ENCODE measurements at places on chromosomes 5 and 9.

DNA sequence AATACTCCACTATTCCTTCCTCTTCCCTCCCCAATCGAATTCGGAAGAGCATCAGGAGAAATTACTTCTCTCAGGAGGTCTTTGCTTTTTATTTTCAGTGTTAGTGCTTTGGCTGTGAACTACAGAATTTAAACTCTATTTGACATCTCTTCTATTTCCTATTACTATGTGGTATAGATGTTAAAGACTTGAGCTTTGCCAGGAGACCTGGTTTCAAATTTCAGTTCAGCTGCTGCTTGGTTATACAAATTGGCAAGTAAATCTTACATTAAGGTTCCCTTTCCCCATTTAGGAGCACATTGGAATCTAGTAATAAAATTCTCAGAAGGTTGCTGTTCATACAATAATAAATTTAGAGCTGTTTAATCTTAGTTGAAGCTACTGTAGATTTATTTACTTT is 13.1 kb downstream of the UHRF2 start:
- no peak for DNase-seq

DNA sequence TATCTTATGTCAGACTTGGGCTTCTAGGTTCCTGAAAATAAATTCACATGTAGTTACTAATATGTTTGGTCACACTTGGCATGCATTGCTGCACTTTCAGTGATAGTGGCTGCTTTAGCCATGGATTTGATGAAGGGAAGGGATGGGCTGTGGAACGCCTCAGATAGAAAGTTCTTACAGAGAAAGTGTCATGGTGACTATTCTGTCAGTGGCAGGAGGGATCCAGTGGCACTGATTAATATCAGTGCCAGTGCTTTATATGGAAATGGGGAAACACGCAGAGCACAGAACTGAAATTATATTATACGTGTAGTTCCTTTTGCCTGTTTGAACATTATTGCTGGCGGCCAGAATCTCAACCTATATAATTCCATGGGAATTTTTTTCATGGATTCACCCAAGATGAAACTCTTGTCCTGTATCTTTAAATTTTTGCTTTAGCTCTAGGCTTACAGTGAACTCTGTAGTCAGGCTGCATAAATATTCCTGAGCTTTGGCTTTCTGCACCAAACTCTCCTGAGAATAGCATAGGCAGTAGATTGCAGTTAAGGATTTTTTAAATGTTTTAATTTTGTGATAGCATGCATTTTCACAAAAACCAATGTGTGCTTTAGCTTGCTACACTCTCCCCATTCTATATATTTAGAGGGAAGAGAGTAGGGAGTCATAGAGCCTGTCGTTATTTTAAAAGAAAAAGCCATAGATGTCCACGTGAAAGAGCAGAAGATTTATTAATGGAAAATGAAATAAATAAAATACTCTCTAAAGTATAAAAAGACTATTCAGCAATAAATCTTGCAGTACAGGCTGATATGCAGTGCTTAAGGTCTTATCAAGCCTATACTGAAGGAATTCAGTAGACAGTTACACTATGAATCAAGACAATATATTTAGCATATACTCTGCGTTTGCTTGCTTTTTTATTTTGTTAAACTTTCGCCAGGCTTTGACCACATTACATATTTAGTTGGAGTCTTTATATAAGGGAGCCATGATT is 98.7 kb downstream of the EDIL3 start:
- no peak for DNase-seq

GRCh38 chr9:89854715-89855475 is 250.1 kb downstream of the GADD45G start:
- DNase-seq, result no peak

DNA sequence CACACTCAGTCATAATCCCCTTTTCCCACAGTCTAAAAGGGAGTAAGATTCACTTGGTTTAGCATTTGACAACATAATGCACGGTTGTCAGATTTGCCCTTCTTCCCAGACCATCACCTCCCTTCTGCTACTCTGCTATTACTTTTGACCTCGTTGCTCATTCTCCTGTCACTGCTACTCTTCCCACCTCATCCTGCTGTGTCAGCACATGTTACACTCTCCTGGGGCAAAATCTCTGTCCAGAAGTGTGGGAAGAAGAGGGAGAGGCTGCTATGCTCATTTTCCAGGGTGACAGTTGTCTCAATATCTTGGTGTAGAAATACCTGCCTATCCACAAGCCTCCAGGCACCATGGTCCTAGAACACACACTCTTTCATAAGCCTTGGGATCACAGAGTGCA is 449.9 kb upstream of the PIK3R1 start:
- DNase-seq, result no peak

DNA sequence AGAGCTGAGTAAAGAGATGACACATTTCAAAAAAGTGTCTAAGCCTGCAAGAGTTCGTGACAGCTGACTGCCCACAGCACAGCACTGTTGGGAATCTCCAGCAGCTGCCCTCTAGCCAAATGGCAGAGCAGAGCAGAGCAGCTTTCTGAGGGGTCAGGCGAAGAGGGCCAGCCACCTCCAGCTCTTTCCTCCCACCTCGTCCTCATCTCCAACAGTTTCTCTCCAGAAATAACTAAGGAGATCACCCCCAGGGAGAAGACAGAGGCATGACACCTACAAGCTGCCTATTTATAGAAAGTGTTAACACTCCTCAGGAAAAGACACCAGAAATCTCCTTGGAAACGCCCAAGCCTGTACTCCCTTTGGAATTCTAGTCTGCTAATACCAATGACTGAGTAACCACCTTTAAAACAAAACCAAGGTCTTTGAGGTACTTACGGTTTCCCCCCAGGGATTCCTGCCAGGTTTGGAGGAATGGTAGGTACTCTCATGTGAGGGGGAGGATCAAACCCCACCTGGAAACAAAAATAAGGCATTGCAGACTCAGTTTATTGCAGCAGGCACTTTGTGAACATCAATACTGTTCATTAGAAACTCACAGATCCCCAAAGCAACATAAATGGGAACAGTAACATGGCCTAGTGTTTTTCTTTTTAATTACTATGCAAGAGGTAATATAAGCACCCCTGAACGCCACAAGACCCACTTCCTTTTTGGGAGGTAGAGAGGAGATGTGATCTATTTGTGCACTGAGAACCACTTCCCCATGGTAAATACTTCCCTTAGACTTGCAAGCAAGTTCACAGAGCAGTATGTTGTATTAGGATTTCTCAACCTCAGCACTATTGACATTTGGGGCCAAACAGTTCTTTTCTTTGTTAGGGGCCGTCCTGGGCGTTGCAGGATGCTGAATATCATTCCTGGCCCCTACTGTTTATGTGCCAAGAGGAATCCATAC is 79.3 kb downstream of the TLE1 start:
- DNase-seq, result no peak

DNA sequence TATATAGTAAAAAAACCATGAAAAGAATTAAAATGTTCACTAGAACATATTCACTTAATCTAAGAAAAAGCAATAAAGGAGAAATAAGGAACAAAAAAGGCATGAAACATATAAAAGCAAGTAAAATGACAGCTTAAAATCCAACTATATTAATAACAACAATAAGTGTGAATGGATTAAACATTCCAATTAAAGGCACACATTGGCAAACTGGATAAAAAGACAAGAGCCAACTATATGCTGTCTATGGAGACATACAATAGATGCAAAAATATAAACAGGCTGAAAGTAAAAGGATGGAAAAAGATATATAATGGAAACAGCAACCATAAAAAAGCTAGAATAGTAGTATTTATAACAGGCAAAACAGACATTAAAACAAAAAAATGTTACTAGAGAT is 70.1 kb downstream of the AP3B1 start:
- DNase-seq, result no peak

DNA sequence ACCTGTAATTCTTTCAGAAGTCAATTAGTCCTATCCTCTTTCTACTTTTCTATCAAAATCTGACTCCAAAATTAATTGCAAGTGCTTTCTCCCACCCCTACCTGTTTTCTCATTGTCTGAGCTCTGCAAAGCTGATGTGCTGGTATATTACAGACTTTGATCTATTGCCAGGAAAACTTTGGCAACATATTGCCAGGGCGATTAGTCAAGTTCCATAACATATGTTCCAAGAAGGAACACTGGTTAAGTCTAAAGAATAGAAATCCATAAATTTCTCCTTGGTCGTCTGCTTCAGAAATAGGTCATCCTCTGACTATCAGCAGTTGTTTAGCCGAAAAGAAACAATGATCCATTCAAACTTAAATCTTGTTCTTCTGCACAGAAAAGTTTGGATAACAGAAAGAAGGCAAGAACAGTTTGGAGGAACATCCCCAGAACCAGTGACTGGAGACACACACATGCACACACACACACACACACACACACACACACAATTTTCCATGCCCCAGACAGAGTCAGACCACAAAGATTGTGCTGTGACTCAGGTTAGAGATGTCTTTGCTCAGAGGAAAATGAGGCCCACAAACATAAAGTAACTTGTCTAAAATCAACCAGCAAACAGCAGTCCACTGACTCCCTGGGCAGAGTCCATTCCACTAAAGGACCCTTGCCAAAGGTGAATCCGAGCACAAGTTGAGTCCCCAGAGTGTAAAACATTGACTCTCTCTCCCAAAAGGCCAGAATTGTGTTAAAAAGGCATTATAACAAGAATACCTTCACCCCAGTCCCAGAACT is 202.1 kb downstream of the DEPDC1B start:
- no peak for DNase-seq

DNA sequence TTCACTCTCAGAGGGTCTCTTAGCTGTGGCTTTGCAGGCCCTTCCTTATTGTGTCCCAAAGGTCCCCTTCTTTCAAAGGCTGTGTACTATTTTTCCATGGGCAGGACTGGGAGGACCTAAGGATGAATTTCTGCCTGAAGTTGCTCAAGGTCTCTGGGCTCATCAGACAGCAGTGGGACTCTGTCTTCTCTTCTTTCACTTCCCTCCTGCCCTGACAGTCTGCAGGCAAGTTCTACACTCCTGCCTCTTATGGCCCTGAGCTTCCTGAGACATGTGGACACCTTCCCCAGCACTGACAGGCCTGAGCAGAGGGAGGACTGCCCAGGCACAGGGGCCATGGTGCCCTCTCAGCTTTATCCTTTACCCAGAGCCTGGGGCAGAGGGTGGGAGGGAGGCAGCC is 14.8 kb downstream of the ENHO start:
- DNase-seq, result no peak

DNA sequence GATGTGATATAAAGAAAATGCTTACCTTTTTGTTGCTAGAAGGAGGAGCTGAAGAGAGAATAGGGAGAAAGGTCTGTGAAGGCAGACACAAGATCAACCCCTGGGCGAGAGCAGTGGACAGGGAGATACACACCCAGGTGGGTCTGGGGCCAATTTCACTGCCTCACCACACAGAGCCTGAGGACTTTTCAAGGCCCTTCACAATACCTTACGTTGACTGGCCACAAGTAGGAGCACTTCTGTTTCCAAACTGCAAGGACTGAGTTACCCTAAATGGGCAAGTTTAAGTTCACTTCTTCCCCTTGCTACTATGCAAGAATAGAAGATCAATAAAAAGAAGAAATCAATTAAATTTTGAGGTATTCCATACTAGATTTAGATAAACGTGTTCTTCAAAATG is 174.5 kb upstream of the SLC12A2 start:
- no peak for DNase-seq

DNA sequence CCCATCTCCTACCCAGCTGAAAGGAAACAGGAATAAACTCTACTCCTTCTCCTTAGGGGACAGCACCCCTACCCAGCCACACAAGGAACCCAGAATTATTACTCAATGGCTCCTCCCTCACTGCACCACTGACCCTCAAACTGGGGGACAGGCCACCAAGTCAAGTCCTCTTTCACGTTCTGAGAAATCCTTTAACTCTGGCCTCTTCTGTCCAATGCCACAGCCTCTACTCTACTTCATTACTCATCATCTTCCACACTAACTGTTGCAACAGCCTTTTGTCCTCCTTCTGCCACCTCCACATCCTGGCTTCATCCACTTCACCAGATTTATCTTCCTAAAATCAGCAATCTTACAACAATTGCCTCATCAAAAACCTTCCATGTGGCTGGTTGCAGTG is 6.8 kb downstream of the TTC39B start:
- no peak for DNase-seq

DNA sequence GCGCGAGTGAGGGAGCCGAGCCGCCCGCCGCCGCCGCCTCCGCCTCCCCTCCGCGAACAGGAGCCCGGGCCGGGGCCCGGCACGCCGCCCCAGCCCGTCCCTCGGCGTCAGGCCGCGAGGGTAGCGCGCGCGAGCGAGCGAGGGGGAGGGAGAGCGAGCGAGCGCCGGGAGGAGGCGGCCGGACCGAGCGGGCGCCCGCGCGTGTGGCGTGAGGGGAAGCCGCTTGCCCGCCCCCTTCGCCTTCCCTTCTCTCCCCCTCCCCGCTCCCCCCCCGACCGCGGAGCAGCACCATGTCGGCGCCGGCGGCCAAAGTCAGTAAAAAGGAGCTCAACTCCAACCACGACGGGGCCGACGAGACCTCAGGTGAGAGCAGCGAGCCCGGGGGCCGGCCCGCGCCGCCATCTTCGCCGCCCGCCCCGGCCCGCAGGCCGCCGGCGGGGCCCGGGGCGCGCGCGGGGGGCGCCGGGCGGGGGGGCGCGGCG is 312 bp downstream of the SET start:
- peak; percentile 75 for DNase-seq

DNA sequence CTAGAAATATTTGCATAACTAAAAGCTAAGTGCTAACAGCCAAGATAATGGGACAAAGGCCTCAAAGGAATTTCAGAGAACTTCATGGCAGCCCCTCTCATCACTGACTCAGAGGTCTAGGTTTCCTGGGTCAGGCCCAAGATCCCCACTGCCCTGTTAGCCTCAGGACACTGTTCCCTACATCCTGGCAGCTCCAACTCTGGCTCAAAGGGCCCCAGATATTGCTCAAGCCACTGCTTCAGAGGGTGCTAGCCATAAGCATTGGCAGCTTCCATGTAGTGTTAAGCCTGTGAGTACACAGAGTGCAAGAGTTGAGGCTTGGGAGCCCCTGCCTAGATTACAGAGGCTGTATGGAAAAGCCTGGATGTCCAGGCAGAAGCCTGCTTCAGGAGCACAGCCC is 998.1 kb downstream of the TLE1 start:
- no peak for DNase-seq

DNA sequence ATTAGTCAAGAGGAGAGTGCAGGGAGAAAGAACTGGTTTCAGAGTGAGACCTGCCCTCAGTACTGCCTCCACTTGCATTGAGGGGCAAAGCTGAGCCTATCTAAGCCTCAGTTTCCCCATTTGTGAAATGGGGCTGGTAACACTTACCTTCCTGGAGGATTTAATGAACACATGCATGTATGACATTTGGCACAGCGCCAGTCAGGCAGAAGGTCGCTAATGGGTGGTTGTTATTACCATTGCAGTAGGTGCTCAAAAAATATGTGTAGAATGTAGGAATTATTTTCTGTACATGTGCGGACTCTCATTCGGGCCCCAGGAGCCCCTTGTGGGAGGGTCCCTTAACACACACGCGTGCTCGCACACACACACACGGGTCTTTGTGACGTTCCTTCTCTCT is 10.9 kb downstream of the FAT2 start:
- no peak for DNase-seq

- DNase-seq, result no peak
Measured at GRCh38 chr5:83844449-83845068, 123.9 kb upstream of the HAPLN1 start.

- DNase-seq, result no peak
Measured at GRCh38 chr5:34959323-34959722, 30.0 kb downstream of the DNAJC21 start.

Data from CD4-positive, alpha-beta memory T cell (primary cell).